ENCODE measurements at places on chromosomes 11 and 22. TPM values are rescaled to one million over a fixed set of nuclear protein-coding genes. Genes with fewer than 3 reads are reported as not detected.

The FLRT1 gene
- 0.05 TPM for polyA plus RNA-seq

The SMC1B gene
- not detected for polyA plus RNA-seq

The APOL5 gene
- polyA plus RNA-seq, result not detected

The OR51B2 gene
- polyA plus RNA-seq, result not detected

The IGSF22 gene
- polyA plus RNA-seq, result 2.0 TPM

The KRTAP5-1 gene
- polyA plus RNA-seq, result not detected

The IGSF9B gene
- 2.3 TPM for polyA plus RNA-seq

The APOA4 gene
- polyA plus RNA-seq, result not detected

The SC5D gene
- 13.3 TPM for polyA plus RNA-seq

Measured in naive thymus-derived CD4-positive, alpha-beta T cell (primary cell).